ENCODE measurements at places on chromosomes 3 and 15. TPM values are rescaled to one million over a fixed set of nuclear protein-coding genes. Genes with fewer than 3 reads are reported as not detected.

DNA sequence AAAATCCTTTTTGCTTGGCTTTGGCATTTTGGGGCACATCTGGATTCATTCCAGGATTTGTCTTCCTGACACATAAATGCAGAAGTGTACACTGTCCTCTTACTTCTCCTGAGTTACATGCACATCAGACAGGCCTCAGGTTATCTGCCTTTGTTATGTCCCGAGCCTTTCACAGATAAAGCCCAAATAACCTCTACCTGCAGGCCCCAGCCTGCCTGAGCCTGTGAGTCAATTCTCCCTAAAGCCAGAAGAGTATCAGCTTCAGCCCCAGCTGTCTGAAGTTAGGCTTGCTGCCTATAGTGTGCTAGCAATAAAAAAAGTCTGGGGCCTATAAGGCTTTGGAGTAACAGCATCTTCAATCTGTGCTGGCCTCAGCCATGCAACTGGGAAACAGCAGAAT lies 17.7 kb upstream of the GSK3B start:
- DNase-seq: no peak

Gene TMEM212
- not detected for total RNA-seq

Gene ZNF774
- total RNA-seq: 6.1 TPM

Gene IL20RB
- 0.62 TPM for total RNA-seq

GRCh38 chr3:125055331-125055912 lies 375 bp downstream of the HEG1 start:
- no peak for DNase-seq

DNA sequence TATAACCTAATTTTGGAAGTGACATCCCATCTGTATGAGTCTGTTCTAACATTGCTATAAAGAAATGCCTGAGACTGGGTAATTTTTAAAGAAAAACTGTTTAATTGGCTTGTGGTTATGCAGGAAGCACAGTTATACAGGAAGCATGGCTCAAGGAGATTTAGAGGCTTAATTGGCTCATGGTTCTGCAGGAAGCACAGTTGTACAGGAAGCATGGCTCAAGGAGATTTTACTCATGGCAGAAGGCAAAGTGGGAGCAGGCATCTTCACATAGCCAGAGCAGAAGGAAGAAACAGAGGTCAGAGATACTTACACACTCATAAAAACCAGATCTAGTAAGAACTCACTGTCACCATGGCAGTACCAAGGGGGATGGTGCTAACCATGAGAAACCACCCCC lies 193.1 kb upstream of the ADAMTS9 start:
- no peak for DNase-seq

GRCh38 chr3:61674596-61674995 lies 113.2 kb downstream of the PTPRG start:
- DNase-seq: no peak

Gene NANOGP8
- total RNA-seq: not detected

Gene HHATL
- not detected for total RNA-seq

Gene DAZL
- total RNA-seq: not detected

Gene BCL2A1
- 0.94 TPM for total RNA-seq

- DNase-seq: no peak
These were observed 163.9 kb downstream of the DCLK3 start for GRCh38 chr3:36600404-36600803.

- DNase-seq: no peak
These were observed 184.6 kb upstream of the EIF1B start for GRCh38 chr3:40124918-40125317.

Data from occipital lobe (tissue), 3 donors.